GM12892 (cell line): ENCODE measurements at places on chromosomes 1 and 21.

DNA sequence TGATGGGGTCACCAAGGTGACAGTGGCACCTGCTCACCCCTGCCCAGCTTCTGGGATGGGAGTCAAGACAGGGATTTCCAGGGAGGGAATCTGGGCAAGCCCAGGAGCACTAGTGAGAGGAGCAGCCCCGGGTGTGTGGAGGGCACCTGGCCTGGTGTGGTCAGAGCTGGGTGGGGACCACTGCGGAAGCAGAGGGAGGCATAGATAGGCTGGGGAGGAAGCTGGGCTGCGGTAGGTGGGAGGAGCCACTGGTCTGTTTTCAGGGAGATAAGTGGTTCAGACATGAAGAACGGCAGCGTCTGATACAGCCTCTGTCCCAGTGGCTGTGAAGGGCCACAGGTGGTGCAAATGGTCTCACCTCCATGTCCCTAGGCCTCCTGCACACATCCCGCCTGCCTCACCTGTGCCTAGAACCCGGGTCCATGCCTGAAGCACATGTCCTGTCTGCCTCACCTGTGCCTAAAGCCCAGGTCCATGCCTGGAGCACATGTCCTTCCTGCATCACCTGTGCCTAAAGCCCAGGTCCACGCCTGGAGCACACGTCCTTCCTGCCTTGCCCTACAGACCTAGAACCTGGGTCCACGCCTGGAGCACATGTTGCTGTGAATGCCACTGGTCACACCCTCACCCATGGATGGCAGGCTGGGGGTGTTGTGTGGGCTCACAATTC lies 325.9 kb upstream of the AJAP1 start:
- DNase-seq: no peak

GRCh38 chr1:150893336-150893913 lies 6.5 kb downstream of the CTXND2 start:
- DNase-seq: no peak

- no peak for DNase-seq
These were observed 9.3 kb downstream of the NEK7 start for GRCh38 chr1:198165927-198166647.

DNA sequence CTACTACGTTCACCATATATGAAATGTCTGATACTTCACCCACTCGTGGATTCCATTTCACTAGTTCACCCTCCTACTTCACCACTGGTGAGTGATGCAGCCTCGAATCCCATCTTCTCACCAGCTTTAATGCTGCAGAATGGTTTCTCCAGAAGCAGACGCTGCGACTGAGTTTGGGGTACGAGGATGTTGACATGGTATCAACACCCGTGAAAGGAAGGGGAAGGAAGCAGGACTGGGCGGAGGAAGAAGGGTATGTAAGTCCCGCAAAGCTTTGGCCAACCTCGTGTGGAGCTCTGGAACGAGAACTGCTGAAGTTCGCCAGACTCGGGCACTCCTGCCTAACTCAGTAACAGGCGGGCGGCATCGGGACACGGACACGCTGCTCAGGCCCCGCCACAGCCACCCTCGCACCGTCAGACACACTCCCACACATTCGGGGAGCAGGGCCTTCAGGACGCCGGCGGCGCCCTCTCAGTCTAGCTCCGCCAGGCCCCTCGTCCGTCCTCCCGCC lies 833 bp upstream of the DIP2A start:
- no peak for DNase-seq
